ENCODE measurements at places on chromosomes 11 and 22.
A peak's percentile ranks its signal among the peaks of the same experiment; 100 is the strongest.

- DNase-seq: peak; percentile 49
Measured at GRCh38 chr22:19055801-19056200, 66.4 kb downstream of the DGCR2 start.

- no peak for DNase-seq
Measured at GRCh38 chr11:86210898-86211297, 33.7 kb upstream of the EED start.

DNA sequence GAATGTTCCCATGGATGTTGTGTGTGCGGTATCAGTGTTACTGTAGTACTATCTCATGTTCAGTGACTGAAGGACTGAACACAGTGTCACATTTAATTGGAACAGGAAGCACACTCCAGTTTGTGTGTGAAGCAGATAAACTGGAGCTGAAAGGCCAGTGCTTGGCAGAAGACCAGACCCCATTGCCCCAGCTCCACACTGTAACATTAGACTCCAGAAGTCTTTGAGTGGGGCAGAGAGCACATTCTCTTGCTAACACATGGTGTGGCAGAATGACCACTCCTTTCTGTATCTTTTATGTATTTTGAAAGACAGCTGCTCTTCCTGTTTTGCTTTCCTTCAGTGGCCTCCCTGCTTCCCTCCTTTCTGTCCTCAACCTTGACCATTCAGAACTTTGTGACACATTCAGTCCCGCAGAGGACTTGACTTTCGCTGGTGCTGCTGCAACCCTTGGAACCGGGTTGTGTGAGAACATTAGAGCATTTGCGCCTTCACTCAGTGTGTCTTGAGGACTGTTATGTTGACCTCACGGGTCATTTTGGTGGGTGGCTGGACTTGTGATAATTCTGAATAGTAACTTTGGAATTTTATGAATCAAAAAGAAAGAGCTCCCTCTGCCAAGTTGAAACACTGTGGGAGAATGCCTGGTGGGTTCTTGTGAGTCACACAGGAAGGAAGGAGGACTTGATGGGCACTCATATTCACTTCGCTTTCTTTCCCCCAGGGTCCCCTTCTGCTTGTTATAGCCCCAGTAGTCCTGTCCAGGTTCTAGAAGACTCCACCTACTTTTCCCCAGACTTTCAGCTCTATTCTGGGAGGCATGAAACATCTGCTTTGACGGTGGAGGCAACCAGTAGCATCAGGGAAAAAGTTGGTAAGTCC lies 26.4 kb downstream of the AMOTL1 start:
- no peak for DNase-seq

DNA sequence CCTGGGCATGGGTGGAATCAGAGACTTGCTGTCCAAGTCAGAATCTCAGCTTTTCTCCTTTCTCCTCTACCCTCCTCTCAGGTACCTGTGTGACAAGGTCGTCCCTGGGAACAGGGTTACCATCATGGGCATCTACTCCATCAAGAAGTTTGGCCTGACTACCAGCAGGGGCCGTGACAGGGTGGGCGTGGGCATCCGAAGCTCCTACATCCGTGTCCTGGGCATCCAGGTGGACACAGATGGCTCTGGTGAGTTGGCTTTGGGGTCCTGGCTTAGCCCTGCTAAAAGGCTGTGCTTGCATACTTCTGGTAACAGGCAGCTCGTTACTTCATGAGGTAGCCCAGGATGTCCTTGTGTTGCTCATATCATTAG lies 10.7 kb downstream of the MCM5 start:
- no peak for DNase-seq

DNA sequence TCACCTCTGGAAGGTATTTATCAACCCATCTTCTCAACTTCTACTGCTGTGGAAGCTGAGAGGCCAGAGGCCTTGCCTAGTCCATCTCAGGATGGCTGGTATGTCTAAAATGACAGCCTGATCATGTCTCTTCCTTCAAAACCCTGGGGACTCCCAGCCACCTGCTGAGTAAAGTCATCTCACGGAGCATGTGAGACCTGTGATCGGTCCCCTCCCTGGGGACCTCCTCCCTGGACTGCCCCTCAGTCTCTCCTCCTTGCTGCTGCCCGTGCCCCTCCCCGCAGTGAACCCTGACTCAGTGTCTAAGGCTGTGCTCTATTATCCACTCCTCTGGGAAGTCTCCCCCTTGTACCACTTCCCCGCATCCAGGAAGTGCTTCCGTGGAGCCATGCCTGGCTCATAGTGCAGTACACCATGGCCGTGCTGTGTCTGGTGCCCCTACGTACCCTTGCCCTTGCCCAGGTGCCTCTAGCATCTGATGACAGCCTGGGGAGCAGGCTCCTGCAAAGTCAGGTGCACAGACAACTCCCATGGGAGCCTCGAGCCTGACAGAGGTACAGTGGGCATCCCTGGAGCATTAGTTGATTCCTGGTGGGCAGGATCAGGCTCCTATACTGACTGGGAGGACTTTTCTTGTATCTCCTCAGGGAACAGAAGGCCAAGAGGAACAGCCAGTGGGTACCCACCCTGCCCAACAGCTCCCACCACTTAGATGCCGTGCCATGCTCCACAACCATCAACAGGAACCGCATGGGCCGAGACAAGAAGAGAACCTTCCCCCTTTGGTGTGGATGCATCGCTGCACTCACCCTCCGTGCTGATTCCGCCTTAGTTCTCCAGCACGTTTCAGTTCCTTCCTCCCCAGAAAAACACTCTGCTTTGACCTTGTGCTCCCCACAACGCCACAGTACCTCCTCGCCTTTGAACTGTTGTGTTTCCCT lies 13.8 kb downstream of the SMARCB1 start:
- DNase-seq: no peak

GRCh38 chr22:23874871-23875270 lies 17.2 kb downstream of the SLC2A11 start:
- DNase-seq: no peak

- DNase-seq: no peak
Measured at GRCh38 chr11:104402812-104403521, 239.0 kb upstream of the PDGFD start.

DNA sequence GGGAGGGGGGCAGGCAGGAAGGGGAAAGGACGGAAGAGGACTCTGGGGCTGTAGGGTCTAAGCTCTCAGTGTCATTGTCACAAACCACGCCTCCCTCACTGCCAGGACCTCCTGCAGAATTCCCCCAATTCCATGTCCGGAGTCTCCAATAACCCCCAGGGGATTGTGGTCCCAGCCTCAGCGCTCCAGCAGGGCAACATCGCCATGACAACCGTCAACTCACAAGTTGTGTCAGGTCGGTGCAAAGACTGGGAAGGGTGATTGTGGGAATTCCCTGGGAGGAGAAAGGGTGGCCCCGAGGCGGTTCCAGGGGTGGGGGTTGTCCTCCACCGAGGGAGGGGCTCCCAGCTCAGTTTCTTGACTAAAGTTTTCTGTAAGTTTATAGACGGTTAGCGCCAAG lies 86.0 kb downstream of the FEZ1 start:
- no peak for DNase-seq

DNA sequence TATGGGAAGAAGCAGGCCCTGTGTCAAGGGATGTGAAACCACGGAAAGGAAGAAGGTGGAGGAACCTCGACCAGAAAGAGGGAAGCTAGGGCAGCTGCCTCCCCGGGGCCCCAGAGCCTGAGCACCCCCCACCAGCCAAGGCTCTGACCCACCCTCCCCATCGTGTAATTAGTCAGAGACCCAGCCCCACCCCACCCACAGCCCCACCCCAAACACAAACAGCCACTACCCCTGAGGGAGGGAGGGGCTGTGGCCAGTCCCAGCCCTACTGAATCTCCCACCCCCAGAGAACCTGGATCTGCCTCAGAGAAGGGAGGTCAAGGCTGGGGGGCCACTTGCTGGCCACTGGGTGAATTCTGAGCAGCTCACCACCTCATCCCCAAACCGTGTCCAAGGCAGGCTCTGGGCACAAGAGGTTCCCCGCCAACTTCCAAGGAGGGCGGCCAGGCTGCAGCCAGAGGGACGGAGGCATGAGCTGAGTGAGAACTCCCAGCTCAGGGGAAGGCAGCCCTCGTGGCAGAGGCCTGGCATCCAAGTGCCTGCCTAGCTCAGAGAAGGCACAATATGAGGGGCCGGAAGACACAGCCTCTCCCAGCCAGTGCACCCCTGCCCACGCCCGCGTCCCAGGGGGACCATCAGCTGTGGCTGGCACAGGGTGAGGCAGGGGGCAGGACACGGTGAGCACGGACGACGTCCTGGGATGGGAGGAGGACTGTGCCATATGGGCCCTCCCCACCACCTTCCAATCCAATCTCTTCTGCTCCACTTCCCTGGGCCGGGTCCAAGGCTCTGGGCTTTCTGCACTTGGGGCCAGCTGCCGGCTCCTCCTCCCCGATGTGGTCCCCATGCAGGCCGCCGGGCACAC lies 2.7 kb downstream of the PLXNB2 start:
- DNase-seq: no peak

DNA sequence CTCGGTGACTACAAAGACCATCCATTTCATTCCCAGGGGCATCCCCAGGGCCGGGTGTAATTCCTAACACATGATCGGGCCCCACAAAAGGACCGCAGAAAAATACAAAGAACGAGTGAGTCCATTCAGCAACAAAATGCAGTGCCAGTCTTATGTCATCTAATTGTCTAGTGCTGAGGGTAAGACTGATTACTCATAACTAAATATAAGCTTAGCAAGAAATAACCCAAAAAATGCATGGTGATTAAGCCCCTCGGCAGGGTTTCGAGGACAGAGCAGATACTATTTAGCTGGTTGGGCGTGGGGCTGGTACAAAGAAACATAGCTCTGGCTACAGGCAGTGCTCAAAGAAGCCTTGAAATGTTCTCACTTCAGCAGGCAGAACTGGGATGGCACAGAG lies 1078.9 kb downstream of the OPCML start:
- DNase-seq: no peak

DNA sequence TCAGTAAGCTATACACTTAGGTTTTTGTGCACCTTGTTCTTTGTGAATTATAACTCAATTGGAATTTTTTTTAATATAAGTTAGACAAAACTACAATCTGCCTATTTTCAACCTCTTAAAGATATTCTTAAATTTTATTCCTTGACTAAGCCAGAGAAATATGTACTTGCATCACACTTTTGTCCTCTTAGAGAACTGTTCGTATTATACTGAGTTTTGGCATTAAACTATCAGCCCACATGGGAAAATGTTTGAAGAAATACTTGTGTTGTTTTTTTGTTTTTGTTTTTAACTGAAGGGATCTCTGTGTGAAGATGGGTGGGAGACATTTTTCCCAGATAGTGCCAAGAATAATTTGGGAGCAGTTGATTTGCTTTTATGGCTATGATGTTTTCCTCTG lies 25.3 kb downstream of the CEP295 start:
- no peak for DNase-seq

All from activated CD8-positive, alpha-beta memory T cell treated with anti-CD3 and anti-CD28 coated beads for 24 hours (primary cell).